ENCODE measurements at places on chromosomes 2 and 18. TPM values are rescaled to one million over a fixed set of nuclear protein-coding genes. Genes with fewer than 3 reads are reported as not detected.

Gene MC2R
- not detected for total RNA-seq

DNA sequence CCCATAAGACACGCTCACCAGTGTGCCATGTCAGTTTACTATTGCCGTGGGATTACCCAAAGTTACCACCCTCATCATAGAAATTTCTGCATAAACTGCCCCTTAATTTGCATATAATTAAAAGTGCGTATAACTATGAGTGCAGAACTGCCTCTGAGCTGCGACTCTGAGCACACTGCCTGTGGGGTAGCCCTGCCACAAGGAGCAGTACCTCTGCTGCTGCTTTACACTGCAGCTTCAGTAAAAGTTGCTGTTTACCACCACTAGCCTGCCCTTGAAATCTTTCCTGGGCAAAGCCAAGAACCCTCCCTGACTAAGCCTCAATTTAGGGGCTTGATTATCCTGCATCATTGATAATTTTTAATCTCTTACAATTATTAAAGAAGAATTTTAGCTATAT, 213.9 kb upstream of the MAP2 start:
- no peak for DNase-seq

Gene PDE1A
- total RNA-seq, result 1.6 TPM

DNA sequence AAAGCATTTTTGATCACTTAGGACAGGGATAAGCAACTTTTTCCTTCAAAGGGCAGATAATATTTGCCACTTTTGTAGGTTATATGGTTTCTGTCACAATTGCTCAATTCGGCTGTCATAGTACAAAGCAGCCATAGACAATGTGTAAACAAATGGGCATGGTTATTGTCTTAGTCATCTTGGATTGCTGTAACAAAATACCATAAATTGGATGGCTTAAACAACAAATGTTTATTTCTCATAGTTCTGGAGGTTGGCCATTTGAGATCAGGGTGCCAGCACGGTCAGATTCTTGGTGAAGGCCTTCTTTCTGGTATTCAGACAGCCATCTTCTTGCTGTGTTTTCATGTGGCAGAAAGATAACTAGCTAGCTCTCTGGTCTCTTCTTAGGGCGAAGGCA, 91.2 kb downstream of the TAF4B start:
- no peak for DNase-seq

DNA sequence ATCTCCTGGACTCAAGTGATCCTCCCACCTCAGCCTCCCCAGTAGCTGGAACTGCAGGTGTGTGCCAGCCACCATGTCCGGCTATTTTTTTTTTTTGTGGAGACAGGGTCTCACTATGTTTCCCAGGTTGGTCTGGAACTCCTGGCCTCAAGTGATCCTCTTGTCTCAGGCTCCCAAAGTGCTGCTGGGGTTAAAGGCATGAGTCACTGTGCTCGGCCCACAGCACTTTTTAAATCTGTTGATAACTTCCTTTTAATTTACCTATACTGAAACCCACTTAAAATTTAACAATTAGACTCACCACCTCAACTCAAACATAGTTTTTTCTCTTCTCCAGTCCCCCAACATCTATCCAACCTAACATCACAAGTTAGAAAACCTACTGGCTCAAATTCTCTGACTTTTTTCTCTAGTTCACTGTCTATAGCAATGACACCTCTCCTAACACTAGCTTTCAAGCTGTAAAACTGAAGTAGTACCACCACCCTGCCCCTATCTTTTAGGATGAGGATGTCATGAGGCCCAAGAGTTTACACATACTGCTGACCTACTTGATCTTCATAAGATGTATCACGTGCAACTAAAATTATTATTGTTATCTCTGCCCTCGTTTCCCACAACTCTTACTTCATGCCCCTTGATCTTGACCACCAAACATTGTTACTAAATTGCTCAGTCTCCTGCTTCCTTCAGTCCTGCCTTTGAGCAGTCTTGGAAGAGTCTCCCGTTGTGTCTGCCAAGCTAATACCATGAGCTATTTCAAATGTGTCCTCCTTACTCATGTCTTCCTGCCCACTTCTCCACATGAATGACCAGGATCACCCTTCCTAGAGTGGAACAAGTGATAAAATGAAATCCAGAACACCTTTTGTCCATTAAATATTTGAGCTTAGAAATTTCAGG, 142.3 kb upstream of the ZFP36L2 start:
- no peak for DNase-seq

GRCh38 chr2:98123286-98123685, 36.3 kb downstream of the VWA3B start:
- DNase-seq, result peak; percentile 43

DNA sequence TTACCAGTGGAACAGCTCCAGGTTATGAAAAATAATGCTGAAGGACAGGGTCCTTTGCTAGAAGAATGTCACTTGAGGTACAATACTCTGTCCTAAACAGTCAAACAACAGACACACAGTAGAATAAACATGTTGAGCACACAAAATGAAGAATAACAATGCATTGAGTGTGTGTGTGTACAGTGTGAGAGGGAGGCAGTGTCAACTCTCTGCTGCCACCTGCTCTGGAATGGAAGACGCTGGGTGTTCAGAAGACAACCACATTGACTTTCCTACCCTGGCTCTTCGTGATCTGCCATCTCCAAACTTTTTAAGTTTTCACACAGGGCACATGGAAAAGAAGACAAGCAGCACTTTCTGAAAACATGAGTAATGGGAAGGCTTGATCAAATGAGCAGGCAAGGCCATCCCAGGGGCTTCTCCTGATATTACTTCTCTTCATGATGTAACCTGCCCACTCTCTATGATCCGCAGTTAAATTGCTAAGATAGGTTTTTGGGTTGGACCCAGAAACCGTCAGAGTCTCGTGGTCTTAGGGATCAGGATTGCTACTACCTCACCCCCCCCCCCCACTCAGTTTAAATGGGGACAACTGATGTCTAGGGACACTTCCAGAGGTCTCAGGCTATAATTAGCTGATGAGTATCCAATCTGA, 533.2 kb upstream of the TNP1 start:
- no peak for DNase-seq

- peak; percentile 4 for DNase-seq
These were observed 193.8 kb upstream of the RND3 start for GRCh38 chr2:150681120-150681804.

Gene PRSS56
- 0.38 TPM for total RNA-seq

Gene GATA6
- total RNA-seq, result 0.69 TPM

Gene TNFRSF11A
- 0.08 TPM for total RNA-seq

Gene CIB4
- total RNA-seq, result not detected

DNA sequence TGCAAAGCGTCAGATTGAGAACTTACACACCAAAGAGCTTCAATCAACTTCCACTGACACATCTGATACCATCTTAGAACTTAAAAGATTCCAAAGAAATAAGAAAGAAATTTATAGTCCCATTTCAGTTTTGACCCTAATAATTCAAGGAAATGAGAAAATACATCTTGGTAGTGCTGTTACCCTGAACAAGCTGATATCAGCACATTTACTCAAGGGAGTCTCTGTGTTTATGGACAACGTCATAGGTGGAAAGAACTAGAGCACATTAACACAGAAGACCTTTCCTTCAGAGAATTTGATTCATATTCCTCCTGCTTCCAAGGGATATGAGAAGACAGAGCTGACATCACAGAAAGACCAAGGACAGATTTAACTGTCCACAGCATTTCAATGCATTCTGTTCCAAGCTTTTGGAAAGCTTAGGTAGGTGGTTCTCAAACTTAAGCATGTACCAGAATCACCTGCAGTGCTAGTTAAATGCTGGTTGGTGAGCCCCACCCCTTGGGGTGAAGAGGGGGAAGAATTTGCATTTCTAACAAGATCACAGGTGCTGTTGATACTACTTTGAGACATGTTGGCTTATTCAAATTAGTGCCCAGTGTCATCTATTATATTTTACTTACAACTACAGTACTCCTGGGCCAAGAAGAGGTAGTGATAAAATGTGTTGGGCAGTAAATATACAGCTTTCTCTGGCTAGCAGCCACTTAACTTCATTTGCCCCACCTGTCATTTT, 59.8 kb downstream of the LDAH start:
- DNase-seq, result no peak

Gene GREB1
- total RNA-seq, result 0.38 TPM

Gene IAH1
- total RNA-seq, result not detected

Gene LAMA3
- total RNA-seq, result 0.08 TPM

GRCh38 chr2:23651187-23652080, 266.5 kb downstream of the KLHL29 start:
- no peak for DNase-seq

DNA sequence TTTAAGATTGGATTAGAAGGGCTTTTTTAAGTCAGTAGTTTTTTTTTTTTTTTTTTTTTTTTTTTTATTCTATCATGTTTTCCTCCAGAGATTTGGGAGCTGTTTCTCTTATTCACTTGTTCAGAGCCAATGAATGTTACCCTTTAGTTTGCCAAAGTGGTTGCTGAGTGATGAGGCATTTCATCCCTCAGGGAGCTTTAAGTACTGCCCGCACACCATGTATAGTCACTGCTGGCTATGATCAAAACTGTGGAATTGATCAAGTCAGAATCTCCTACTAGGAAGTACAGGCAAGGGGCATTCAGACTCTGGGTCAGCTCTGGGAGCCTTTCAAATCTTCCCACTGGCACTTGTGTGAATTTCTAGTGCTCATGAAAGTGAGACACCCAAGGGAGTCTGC, 201.6 kb downstream of the IKZF2 start:
- DNase-seq, result no peak

DNA sequence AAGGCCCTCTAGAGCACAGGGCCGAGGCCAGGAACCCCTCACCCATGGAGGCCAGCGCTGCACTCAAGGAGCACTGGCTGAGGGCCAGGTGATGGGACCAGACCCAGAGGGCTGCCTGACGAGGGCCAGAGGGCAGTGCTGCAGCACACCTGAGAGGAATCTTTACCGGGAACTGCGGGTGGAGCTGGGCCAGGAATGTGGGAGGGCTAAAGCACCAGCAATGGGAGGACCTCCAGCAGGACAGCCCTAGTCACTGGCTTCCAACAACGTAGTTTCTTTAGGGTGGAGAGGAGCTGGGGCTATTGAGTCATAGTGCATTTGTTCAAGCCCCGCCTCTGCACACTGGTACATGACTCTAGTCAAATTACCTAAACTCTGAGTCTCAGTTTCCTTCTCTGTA, 143.4 kb downstream of the TMEM17 start:
- DNase-seq, result no peak

Gene HNMT
- total RNA-seq, result 0.04 TPM

GRCh38 chr18:58544616-58545337, 84.1 kb downstream of the ALPK2 start:
- DNase-seq, result no peak

DNA sequence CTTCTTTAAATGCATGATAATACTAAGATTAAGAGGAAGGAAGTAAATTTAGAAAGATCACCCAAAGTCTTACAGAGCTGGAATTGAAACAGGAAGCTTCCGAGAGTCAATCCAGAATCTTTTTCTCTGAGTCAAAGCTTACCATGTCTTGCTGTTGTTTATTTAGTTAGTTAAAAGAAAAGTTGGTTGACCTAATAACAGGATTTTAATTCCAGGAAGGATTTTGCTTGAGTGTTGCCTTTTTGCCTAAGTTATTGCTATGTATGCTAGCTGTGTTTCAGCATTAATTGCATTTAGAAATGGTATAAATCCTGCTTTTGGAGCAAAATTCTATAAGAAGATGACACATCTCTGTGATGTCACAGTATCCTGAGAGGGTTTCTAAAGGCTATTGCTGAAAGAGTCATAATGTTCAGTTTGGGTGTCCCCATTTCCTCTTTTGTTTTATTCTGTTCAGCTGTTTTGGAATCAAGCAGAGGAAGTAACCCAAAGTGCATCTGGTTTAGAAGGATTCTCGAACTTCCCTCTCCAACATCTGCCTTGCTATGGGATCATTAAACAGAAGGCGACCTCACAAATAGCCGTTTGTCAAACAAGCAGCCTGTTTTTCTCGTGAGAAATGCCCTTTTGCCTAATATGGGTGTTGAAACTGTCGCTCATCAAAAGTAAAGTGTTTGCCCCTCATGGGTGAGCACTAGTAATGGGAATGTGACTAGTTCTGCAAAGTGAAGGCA, 271.5 kb upstream of the MMADHC start:
- DNase-seq, result no peak

Gene VIL1
- 0.02 TPM for total RNA-seq

DNA sequence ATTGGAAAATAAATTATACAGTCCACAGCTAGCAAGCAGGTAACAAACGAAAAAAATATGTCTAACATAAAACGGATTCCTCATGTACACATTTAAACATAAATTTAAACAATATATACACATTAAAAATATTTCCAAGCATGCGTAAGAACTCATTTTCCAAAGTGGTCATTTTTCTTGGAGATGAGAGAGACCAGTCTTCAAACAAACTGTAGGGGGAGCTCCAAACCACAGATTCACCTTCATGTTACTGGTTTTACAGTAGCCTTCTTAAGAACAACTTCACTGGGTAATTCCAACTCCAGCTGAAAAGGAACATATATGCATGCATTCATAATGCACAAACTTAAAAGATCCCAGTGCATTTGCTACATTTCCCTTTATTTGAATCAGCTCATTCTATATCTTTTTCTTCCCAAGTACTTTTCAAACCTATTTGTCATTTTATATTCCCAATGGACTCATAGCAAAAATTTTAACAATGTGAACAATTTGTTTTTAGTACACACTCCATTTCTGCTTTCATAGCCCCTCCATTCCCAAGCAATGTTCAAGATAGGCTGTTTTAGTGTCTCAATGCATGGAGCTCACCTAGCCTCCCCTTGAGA, 4.7 kb upstream of the STAMBP start:
- DNase-seq, result peak; percentile 86

DNA sequence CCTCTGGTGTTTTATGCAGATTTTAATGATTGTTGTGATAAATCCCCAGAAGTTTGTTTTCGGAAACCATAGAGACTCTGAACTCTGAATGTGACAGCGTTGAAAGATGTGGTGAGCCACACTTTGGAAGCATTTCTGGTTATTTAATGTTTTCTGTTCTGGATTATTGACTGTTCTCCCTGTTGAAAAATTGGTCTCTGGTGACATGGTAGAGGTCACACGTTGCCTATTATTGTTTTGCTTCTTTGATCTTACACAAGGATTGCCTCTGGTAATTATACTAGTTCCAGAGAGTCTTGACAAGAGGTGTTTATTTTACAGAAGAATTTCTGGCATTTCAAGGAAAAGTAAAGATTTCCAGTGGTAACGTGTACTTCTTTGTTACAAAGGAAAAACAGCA, 127.1 kb downstream of the GREB1L start:
- no peak for DNase-seq

GRCh38 chr2:105631922-105632321, 112.8 kb upstream of the NCK2 start:
- DNase-seq, result no peak

Gene TYMS
- 83.7 TPM for total RNA-seq

Gene EGR4
- not detected for total RNA-seq

GRCh38 chr18:75937306-75937705, 509.8 kb upstream of the SMIM21 start:
- no peak for DNase-seq
